ENCODE measurements at places on chromosomes 6 and 20.
A peak's percentile ranks its signal among the peaks of the same experiment; 100 is the strongest.

GRCh38 chr20:6765469-6766058 is 1.9 kb upstream of the BMP2 start:
- no peak for DNase-seq

- DNase-seq: no peak
Measured at GRCh38 chr6:30725713-30726505, 5.8 kb downstream of the TUBB start.

- DNase-seq: no peak
Measured at GRCh38 chr20:12966468-12967085, 42.2 kb upstream of the SPTLC3 start.

- no peak for DNase-seq
Measured at GRCh38 chr20:17759449-17759848, 59.7 kb downstream of the BANF2 start.

DNA sequence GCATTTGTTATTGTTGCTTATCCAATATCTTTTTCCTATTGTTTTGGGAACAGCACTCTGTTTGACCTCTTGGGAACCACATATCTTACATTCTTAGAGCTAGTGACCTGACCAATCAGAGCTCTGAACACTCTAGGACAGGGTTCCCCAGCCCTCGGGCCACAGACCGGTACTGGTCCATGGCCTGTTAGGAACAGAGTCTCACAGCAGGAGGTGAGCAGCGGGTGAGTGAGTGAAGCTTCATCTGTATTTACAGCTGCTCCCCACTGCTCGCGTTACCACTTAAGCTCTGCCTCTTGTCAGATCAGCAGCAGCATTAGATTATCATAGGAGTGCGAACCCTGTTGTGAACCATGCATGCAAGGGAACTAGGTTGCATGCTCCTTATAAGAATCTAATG is 226.0 kb upstream of the TSHZ2 start:
- no peak for DNase-seq

DNA sequence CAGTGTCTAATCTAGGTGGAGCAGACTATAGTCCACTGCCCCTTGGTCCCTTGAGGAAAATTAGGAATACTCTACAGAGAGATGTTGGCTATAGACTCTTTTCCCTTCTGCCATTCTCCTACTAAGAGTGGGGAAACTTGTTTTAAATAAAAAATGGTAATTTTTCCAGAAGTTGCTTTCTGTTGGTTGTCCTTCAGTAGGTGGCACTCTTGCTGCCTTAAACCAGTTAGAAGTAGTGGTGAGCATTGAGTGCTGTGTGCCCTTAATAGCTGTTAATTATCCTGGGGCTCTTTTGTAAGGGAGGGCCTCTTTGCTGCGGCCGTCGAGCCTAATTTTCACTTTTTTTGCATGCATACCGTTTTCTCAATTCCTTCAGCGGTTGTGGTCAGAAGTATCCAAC is 2.8 kb downstream of the CMTR1 start:
- DNase-seq: no peak

- DNase-seq: no peak
Measured at GRCh38 chr6:137921823-137922222, 54.8 kb downstream of the TNFAIP3 start.

DNA sequence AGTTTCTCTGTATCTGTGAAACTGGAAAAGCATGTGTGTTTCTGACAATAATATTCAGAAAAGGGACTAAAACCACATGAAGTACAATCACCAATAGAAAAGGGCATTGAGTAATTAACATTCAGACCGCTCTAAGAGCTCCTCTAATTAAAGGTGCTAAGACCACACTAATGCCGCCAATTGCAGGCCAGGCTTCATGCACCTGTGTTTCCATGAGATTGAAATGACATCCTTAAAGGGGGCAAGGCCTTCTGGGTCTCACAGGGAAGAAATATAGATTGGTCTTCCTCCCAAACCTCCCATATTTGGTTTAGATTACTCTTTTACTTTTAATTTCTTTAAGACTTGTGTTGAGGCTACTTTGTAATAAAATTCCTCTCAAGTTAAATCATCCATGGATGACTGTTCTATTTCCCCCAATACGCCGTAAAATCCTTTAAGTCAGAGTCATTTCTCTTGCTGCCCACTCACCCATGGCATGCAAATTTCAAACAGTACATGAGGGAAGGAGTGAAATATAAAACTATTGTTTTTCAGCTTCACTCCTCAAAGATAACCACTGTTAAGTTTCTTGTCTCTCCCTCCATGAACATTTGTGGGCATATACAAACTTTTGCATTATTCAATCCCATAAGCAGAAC is 110.6 kb downstream of the UBE3D start:
- no peak for DNase-seq

GRCh38 chr20:25224941-25225340 is 22.9 kb upstream of the PYGB start:
- no peak for DNase-seq

DNA sequence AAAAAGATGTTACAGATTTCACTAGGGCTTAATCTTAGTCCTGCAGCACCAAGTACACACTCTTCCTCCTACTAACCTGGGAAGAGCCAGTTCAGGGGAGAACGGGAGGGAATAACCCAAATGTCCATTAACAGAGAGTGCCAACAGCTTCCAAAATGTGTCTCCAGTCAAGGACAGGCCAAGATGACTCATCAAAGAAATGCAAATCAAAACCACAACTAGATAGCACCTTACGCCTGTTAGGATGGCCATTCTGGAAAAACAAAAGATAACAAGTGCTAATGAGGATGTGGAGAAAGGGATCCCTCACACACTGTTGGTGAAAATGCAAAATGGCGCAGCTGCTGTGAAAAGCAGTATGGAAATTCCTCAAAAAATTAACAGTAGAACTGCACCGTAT is 3.8 kb upstream of the MAS1L start:
- no peak for DNase-seq

DNA sequence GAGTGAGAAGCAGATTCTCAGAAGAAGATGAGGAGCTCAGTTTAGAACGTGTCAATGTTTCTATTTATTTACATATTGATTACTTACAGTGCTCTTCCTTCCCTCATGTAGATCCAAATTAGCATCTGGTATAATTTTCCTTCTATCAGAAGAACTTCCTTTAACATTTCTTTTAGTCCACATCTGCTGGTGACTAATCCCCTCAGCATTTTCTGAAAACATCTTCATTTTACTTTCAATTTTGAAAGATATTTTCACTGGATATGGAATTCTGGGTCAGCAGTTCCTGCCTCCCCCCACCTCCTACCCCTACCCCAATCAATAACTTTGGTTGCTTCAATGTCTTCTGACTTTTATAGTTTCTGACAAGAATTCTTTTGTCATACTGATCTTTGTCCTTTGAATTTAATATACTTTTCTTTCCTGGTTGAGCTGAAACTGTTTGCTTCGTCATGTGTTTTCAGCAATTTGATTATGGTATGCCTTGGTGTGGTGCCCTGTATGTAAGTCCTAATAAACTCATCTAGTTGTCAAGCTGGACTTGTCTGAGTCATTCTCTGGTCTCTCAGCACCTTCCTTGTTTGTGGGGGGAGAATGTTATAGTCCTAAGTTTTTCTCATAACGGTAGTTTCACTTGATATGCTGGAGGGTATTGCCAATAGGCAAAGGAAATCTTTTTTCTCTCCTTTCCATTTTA is 57.0 kb downstream of the SMPDL3A start:
- no peak for DNase-seq

DNA sequence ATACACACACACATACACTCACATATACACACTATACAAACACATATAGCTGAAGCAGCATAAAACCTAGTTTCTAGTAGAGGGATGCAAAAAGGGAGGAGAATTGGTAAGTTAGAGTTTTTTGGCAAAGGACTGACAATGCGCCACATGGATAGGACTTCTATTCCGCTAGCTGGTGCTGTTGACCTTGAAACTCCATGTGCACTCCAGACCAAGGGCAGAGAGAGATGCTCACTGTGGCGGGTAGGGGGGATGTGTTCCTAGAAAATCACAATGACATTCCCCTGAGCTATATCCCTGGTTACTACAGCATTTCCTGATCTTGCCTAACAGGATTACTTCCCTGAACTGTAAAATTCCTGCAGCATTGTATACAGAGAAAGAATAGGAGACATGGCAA is 19.2 kb downstream of the MICA start:
- DNase-seq: no peak

DNA sequence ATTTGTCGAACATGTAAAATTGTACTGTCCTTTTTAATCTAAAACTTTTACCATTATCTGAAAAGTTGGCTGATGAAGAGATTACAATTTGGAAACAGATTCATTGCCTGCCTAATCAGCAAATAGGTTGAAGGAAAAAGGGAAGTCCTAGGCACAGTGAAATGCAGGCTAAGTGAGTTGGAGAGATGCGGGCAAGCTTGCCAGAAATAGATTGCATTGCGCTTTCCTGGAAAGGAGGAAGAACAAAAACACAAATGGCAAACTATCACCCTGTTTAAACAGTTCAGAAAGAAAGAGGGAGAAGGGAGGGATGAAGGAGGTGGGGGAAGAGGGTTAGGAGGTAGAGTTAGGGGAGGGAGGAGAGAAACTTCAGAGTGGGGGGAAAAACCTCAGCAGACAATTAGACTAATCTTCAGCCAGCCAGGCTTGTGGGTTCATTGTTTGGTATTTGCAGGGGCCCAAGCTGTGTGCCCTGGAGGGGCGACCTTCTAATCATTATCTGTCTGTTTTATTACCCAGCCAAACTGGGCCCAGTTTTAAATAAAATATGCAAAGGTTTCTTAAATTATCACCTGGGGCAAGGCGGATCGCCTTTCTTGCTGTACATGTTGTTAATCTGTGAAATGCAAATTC is 465.2 kb downstream of the TFAP2B start:
- no peak for DNase-seq

GRCh38 chr6:37893257-37893656 is 73.7 kb downstream of the ZFAND3 start:
- no peak for DNase-seq

DNA sequence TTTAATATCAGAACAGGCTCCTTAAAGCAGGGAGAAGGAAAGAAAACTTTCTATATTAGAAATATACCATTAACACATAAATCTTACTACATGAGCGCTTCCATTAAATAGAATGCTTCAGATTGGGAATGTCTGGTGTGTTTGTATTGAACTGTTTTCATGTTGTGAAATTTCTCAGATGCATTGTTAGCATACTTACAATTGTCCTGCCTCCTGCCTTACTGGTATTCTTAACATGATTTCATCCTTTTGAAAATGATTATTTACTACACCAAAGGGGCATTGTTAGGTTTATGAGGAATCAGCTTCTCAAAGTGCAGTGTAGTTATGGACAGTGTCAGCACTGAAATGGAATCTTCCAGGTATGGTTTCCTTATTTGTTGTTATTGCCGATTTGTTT is 145.6 kb downstream of the MTFR2 start:
- DNase-seq: no peak

DNA sequence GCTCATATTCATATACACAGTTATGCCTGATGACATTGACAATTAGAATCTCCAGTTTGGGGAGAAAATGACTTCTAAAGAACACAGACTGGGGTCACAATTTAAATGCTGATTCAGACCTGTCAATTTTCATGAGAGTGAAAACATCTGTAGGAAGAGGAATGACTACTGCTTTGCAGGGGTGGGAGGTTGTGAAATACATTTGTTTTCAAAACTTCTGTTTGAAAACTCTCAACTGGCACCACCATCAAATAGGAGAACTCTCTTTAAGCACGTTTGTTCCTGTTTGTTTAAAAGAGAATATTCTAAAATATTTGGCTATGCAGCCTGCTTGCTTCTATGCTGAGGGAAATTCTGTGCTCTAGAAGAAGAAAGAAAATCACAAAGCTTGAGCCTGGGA is 50.8 kb upstream of the ADGRF5 start:
- no peak for DNase-seq

DNA sequence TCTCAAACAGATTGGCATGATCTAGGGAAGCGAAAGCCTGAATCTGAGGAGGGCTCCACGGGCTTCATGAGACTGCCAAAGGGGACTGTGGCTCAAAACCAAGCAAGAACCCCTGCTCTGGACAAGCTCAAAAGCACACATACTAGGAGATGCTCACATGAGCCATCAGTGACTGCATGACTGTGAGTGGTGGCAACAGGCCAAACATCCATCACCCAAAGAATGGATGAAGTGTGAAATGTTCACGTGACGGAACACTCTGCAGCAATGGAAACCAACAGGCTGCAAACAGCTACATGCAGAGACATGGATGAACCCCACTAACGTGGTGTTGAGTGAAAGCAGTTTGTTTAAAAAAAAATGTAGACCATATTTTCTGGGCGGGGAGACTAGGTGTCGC is 136.3 kb downstream of the PREX1 start:
- no peak for DNase-seq

- no peak for DNase-seq
Measured at GRCh38 chr20:40207655-40208054, 481.4 kb downstream of the MAFB start.

- no peak for DNase-seq
Measured at GRCh38 chr20:22005535-22005934, 300.1 kb downstream of the PAX1 start.

GRCh38 chr20:50450881-50451752 is 59.1 kb upstream of the PTPN1 start:
- DNase-seq: no peak

- DNase-seq: no peak
Measured at GRCh38 chr20:44911264-44911921, 1.5 kb downstream of the PABPC1L start.

DNA sequence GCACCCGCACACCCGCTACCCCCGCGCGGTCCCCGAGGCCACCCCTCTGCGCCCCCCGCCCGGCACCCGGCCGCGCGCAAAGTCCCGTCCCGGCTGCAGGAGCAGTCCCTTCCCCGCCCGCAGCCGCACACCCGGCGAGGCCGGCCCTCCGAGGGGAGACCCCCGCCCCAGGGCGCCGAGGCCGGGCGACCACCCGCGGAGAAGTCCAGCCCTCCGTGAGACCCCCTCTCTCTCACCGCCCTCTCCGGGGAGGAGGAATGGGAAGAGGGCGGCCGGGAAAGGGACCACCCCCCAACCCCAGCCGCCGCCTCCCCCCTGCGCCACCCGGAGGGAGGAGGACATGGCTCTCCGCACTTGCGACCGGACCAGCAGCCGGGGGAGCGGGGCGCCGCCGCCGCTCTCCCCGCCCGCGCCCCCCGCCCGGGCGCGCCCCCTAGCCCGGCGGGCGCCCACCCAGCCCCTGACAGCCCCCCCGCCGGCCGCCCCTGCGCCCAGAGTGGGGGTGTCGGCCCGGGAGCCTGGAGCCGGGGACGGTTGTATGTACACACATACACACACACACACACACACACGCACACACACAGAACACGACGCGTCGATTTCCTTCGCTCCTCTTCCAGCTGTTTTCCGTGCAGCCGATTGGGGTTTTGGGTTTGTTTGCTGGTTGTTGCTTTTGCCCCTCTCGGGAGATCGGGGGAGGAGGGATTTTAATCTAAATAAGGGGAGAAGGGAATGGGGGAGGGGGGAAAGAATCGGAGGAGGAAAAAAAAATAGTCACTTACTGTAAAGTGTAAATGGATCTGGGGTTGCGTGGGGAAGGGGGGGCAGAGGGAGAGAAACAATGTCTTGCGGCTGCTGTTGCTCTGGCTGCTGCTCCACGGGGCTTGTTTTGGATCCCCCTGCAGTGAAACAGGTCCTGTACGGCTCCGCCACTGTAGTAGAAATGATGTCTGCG is at the start of gene ATXN1:
ATXN1 (minus strand) TSS at position 945 of the 955 bp plus-strand sequence.
- peak; percentile 72 for DNase-seq

- DNase-seq: no peak
Measured at GRCh38 chr6:128437685-128438084, 82.7 kb downstream of the PTPRK start.
